ENCODE measurements at places on chromosomes 4 and X.

- no peak for DNase-seq
Observed at GRCh38 chrX:27775984-27776383, 31.8 kb upstream of the MAGEB10 start.

GRCh38 chr4:125519371-125520146 lies 204.8 kb downstream of the FAT4 start:
- DNase-seq: no peak

- no peak for DNase-seq
Observed at GRCh38 chrX:100600758-100601157, 16.0 kb downstream of the TNMD start.

DNA sequence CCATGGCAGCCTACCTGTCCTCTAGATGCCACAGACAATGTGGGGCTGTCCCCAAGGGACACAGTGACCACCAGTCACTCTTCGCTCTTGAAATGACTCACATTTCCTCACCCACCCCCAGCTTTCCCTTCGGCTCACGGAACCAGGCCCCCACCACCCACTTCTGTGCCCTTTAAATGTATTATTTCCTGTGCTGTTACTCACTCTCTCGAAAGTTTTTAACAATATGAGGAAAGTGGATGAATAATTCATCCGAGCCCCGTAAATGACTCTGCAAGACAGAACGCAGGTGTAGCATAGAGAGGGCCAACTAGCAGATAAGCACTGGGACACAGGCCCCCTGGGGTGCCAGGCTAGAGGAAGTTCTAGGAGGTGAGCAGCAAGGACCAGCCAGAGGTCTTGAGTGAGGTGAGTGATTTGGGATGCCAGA lies 179.5 kb upstream of the TBL1X start:
- no peak for DNase-seq

DNA sequence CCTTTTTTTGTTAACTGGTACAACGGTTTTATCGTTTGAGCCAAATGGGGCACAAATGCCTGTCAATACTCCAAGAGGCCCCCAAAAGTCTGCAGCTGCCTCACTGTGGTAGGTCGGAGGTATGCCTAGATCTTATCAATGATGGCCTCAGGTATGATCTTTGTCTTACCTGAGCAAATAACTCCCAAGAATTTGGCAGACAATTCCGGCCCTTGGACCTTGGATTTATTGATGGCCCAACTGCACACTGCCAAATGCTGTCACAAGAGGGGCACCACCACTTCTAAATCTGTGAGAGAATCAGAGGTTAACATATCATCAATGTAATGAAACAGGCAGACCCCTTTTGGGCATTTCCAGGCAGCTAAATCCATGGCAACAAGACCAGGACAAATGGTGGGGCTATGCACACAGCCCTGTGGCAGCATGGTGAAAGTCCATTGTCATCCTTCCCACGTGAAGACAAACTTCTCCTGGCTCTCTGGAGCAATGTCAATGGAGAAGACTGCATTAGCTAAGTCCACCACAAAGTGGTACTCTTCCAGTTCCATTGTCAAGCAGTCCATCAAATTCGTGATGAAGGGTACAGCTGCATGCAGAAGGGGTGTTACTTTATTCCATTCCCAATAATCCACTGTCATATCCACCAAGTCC lies 28.6 kb downstream of the CXCL13 start:
- no peak for DNase-seq

GRCh38 chrX:109372716-109373115 lies 109.2 kb downstream of the GUCY2F start:
- DNase-seq: no peak

GRCh38 chrX:51954592-51954991 lies 61.2 kb downstream of the MAGED1 start:
- DNase-seq: no peak

DNA sequence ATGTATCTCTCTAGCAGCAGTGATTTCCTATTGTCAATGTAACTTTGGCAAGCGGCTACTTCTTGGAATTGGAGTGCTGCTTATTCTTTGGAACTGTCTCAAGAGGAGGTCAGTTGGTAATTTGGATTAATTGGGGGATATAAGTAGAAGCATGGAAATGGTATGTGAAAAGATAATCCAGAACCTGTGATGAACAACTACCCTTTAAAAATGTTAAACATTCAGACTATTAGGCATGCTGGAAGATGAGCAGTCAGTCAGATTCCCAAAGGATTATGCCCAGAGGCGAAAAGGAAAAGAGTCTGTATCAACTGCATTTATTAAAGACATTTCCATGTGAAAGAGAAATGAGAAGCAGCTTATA lies 62.5 kb downstream of the SEC24D start:
- DNase-seq: no peak

DNA sequence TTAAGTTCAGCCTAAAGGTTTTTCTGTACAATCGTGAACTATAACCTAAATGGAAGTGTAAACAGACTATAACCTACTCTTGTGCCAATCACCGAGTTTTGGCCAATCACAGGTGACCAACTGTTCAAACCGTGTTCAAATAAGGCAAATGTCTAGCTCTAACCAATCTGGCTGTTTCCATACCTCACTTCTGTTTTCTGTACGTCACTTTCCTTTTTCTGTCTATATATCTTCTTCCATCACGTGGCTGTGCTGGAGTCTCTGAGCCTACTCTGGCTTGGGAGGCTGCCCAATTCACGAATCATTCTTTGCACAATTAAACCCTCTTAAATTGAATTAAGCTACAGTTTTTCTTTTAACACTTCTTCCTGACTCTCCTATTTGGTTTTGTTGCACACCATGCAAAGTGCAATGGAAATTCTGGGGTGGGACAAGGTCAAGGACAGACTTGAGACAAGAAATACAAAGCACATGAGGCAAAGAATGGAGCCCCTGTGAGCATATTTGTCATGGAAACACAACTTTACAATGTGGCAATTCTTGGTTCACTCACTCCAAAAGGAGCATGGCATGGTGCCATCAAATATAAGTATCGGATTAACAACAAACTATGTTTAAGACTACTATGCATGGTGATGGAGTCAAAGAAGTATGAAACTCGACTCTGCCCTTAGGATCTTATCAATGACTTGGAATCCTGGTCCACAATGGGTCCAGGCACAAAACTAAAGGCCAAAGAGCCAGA lies 115.7 kb upstream of the FAM9B start:
- no peak for DNase-seq

- no peak for DNase-seq
Observed at GRCh38 chr4:124234771-124235170, 477.8 kb downstream of the ANKRD50 start.

DNA sequence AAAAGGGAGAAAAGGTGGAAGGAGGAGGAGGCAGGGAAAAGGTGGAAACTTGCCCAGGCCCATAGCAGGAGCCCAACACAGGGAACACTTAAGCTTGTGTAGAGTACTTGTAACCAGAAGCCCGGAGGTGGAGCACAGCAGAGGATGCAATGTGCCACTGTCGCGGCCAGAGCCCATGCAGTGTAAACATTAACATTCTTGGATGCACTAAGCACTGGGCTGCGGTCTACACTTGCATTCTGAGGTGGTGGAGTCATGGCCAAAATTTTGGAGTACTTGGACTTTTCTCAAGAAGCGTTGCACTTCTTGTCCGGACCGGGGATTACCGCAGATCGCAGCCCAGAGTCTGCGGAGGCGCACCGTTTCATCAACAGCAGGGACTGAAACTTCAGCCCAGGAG lies 4.5 kb upstream of the RHOXF1 start:
- DNase-seq: no peak

- DNase-seq: no peak
Observed at GRCh38 chr4:140080883-140081282, 73.1 kb downstream of the MAML3 start.

- DNase-seq: no peak
Observed at GRCh38 chr4:1472148-1472797, 66.0 kb upstream of the NKX1-1 start.

DNA sequence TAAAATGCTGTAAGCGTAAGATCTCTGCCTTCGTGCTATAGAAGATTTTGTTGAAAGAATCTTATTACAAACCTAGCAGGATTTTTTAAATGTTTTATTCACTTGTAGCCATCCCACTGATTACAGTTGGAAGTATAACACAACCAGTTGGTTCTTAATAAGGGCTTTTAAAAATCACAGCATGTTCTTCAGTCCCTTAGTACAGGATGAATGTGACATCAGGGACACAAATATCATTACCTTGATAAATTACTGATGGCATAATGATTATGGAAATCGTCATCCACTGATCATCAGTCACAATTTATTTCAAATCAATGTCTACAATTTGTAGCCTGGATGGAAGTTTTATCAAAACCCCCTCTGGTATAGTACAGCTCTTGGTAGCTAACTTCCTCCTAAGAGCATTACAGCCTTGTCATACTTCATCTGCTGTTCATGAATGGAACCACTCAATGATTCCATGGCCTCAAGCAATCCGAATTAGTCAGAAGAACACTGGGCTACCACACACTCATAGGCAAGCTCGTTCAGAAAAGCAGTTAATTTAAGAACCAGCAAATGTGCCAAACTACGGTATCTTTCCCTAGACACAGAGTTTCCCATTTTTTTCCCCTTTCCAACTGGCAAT lies 389.2 kb upstream of the TENM3 start:
- DNase-seq: no peak

DNA sequence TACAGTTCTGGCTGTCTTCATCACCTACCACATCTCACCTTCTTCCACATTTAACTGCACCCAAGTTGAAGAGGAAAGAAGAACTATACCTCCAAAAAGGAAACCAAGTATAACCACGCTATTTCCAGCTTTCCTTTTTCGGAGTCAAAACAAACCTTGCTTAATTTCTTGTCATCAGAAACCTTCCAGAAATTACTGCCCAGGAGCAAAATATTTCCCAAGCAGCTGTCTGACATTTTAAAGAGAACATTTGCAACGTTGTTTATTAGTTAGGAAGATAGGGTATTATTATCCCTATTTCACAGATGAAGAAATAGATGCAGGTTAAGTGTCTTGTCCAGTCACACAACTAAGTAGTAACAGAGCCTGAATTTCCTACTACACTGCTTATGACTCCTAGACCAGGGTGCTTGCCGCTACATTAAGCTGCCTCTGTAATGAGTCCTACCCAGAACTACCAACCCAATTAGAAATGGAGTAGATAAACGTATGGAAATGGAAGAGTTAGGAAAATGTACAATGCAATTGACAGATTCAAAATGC lies 2.2 kb upstream of the ACSL4 start:
- DNase-seq: no peak

DNA sequence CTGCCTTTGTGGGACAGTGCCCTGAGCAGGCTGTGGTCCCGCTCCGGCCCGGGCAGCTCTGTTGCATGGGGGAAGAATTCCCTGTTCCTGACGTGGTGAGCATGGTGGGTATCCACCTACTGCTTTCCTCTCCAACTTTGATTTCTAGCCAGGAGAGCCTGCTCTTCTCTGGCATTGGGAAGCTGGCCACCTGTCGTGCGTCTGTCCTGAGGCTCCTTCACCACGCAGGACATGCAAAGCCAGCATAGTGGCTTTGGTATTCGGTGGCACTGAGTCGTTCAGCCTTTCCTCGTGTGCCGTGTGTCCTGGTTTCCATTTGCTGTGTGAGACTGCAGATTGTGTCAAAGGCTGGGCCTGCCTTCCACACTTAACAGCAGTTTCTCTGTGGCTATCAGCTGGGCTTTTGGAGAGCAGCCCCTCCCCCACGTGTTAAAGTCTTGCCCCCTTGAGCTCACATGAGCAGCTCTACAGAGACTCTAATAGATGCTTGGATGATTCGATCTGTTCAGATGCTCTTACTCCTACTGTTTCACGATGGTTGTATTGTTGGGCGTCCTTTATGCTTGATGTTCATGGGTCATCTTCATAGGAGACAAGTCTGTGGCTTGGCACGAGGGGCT lies 46.3 kb upstream of the CLCN4 start:
- no peak for DNase-seq

DNA sequence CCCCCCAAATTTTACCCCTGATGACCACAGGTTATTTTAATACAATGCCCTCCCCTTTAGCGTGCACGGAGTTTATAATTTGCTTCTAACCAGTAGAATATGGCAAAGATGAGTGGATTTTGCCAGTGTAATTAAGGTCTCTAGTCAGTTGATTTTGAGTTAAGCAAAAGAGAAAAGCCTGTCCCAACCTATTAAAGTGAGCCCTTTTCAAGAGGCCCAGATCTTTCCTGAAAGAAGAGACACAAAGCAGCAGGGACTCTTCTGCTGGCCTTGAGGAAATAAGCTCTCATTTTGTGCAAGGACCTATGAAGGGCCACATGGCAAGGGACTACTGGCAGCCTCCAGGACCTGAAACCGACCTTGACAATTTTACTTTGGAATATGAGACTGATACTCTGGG lies 61.9 kb upstream of the GABRG1 start:
- no peak for DNase-seq

DNA sequence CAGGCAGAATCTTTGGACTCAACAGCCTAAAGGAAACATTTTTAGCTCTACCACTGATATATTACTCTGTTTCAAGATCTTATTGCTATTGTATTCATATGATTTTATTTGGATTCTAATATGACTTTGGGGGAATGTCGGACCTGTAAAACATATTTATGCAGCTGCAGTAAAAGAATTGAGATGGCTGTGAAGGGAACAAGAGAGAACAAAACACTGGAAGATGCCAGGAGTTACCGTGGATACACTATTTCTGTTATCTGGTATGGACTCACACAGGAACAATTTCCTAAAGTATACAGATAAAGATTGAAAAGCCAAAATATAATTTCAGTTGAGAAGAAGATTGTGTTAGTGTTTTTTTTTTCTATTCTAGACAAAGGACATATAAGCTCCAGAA lies 113.0 kb upstream of the DCLK2 start:
- no peak for DNase-seq

GRCh38 chrX:134482371-134482770 lies 22.4 kb downstream of the HPRT1 start:
- DNase-seq: no peak

DNA sequence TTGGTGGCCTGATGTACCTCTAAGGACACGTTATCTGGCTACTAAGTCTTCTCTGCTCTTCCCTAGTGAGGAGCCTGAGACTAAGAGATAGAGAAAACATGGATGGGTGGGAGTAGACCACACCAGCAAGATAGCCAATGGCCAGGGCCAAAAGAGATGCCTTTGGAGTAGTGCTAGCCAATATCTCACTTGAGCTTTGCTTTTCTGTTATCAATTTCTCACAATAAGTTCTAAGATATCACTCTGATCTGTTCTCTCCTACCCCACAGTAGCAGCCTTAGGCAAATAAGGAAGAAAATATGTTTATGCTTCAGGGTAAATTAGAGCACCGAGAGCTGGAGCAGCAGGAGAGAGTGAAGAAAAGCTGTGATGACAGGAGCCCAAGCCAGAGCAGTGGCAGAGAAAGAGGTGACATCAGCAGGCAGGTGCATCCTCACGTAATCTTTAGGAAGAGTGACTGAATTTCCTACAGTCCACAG lies 343.9 kb upstream of the NOCT start:
- DNase-seq: no peak

- DNase-seq: no peak
Observed at GRCh38 chr4:304969-305680, at the start of gene ZNF732. TSS of gene ZNF732 (minus strand) at chr4:305474. CDS start at chr4:305310, 164 bp downstream.

DNA sequence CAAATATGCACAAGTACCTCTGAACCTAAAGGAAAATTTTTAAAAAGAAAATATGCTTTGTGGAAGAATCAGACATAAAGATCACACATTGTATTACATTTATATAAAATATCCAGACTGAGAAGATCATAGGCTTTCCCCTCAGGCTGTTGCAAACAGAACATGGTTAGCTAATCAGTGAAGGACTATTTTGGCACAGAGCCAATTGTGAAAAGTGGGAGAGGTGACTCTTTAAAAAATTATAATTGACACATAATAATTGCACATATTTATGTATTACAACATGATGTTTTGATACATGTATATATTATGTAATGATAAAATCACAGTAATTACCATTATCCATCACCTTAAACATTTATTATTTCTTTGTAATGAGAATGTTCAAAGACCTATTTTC lies 44.1 kb upstream of the FOXR2 start:
- DNase-seq: no peak
